ENCODE measurements at places on chromosomes 1 and 21.

- DNase-seq: no peak
Measured at GRCh38 chr1:202075389-202075788, 47.3 kb upstream of the GPR37L1 start.

GRCh38 chr1:227127891-227128290, 187.8 kb downstream of the COQ8A start:
- no peak for DNase-seq

DNA sequence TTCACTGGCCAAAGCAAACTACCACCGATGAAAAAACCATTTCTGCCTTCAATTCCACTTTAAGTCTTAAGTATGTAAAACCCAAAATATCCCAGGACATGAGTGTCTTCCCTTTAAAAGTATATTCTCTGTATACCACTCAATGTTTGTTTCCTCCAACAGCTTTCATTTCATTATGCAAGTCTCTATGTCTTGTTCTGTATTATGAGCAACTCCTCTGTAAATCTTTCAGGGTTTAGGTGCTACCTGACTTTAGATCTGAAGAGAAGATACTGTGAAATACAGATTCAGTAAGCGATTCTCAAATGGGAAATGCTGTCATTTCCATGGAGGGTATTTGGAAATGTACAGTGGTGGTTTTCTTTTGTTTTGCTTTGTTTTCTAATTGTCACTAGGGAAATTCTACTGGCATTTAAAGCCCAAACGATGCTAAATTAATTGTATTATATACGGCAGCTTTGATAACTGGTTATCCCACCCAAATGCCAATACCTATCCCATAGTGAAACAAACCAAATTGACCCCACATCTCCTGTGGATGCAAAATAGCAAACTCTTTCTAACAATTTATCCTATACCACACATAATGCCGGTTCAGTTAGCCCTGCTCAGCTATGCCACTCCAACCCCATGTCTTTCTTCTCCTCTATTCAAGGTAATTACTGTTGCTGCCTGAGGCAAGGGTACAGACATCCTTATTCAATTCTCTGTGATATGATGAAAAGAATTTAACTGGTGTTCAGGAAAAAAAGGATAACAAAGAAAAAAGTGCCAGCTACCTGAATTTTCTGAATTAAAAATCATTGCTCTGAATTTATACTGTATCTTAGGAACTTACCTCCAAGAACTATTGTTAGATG, 182.8 kb downstream of the EIF4G3 start:
- no peak for DNase-seq

GRCh38 chr1:51768971-51769588, 109.4 kb downstream of the NRDC start:
- DNase-seq: peak; percentile 68

DNA sequence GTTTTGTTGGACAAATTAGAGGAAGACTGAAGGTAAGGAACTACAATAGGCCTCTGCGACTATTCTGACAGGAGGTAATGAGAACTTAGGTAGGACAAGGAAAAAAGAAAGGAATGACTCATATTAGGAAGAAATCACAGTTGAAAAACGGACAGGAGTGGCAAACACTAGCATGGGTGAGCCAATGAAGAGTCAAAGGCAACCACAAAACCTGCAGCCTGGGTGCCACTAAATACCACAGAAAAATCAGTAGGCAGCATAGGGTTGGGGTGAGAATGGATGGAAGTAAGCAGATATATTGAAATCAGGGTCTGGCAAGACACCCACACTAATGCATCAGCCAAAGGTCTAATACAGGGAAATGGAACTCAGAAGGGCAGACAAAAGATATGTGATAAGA, 10.0 kb downstream of the RBM34 start:
- DNase-seq: no peak

DNA sequence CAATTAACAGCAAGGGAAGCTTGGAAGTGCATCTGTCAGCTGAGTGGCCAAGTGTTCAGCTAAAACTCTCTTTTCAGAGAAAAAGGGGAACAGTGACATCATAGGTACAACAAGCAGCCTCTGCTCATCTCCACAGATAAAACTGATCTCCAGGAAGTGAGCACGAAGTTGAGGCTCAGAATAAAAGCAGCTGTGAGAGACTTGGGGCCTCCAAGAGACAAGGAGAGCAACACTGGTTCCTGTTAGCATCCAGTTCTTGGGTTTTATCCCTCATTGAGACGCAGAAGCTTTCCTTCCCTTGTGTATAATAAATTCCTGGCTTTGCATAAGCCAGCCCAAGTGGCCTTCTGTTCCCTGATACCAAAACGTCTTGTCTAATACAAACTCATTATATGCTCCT, 20.0 kb upstream of the CNN3 start:
- DNase-seq: no peak

Data from neural progenitor cell (in vitro differentiated cells).